Mesendoderm (in vitro differentiated cells): ENCODE measurements at places on chromosomes 5 and 9.

DNA sequence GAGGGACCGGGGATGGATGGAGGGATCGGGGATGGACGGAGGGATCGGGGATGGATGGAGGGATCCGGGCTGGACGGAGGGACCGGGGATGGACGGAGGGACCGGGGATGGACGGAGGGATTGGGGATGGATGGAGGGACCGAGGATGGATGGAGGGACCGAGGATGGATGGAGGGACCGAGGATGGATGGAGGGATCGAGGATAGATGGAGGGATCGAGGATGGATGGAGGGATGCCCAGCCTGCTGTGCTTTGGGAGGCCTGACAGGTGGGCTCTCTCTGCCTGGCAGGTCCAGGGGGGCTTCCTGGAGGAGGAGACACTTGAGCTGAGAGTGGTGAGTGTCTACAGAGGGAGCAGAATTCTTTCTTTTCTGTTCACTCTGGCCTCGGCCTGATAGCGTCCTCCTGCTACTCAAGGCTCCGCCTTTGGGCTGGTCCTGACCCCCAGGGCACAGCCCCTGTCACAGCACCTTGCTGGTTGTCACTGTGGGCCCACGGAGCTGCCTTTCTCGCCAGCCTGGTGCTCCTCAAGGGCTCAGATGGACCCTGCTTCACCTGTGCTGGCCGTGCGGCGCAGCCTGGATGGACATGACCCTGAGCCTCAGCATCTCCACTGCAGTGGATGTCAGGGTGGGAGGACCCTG, 42.2 kb upstream of the RNF130 start:
- no peak for DNase-seq
- no peaks in the 10 kb centered on the region for H3K27me3 ChIP-seq
- H3K4me1 ChIP-seq = no peaks in the 10 kb centered on the region
- H3K4me3 ChIP-seq = no peak overlapping the region
- H3K36me3 ChIP-seq = no peaks in the 10 kb centered on the region
- no peak overlapping the region for H3K27ac ChIP-seq

- H3K4me1 ChIP-seq = no peaks in the 10 kb centered on the region
- DNase-seq = no peak
- no peak overlapping the region for H3K27ac ChIP-seq
- no peak overlapping the region for H3K4me3 ChIP-seq
- H3K27me3 ChIP-seq = no peaks in the 10 kb centered on the region
Observed at GRCh38 chr9:85729882-85730281, 11.9 kb downstream of the AGTPBP1 start.

GRCh38 chr5:116600876-116601275, 26.3 kb upstream of the SEMA6A start:
- no peaks in the 10 kb centered on the region for H3K27me3 ChIP-seq
- H3K4me3 ChIP-seq = no peak overlapping the region
- no peaks in the 10 kb centered on the region for H3K4me1 ChIP-seq
- DNase-seq = peak; percentile 18

DNA sequence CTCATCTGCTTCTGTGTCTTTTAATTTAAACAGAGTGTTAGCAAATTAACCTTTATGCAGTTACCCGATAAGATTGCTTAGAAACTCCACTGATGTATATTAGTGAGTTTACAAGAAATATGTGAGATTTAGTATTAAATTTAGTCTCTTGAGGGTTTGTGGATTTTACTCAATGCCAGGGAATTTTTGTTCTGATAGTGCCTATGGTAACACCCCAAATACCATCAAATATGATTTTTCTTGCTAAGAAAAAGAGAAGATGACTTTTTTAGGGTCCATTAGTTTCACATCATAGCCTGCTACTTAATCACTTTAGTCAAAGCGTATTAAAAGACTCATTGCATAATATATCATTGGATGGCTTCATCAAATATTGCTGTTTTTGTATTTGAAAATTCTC, 224.9 kb downstream of the PCSK5 start:
- no peak for DNase-seq
- H3K27me3 ChIP-seq = no peaks in the 10 kb centered on the region
- no peak overlapping the region for H3K27ac ChIP-seq
- no peaks in the 10 kb centered on the region for H3K36me3 ChIP-seq

- H3K4me1 ChIP-seq = no peaks in the 10 kb centered on the region
- no peaks in the 10 kb centered on the region for H3K36me3 ChIP-seq
- DNase-seq = peak; percentile 7
Observed at GRCh38 chr5:51621156-51621555, 237.9 kb downstream of the ISL1 start.

GRCh38 chr5:35777358-35778087, 79.2 kb upstream of the IL7R start:
- no peak overlapping the region for H3K4me3 ChIP-seq
- H3K27ac ChIP-seq = no peak overlapping the region
- no peaks in the 10 kb centered on the region for H3K4me1 ChIP-seq
- no peaks in the 10 kb centered on the region for H3K27me3 ChIP-seq

DNA sequence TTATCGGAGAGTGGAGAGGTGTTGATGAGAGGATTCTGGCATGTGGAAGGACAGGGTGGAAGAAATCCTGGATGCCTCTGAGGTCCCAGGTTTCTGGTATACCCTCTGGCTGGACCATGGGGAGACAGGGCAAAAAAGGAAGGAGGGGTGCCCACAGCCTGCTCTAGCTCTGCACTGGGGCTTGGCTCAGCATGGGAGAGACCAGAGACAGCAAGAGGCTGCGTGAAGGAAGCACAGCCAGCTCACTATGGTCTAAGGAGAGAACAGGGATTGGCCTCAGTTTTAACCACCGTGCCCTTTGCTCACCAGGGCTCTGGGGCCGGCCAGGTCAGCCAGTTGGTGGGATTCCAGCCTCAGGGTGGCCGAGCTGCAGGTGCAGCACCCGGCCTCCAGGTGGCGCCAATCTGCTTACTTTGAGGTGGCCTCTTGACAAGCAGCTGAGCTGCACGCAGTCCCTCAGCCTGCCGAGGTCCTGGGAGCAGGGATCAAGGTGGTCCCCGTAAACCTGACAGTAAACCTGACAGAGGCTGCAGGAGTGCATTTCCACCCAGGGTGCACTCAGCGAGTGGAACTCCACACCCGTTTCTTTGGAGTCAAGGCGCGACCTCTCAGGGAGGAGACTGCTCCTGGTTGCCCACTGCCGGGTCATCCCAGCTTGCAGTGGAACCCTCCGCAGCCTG, 25.0 kb upstream of the SPTLC1 start:
- H3K27me3 ChIP-seq = no peaks in the 10 kb centered on the region
- no peaks in the 10 kb centered on the region for H3K4me1 ChIP-seq
- H3K36me3 ChIP-seq = no peaks in the 10 kb centered on the region
- H3K27ac ChIP-seq = no peak overlapping the region

DNA sequence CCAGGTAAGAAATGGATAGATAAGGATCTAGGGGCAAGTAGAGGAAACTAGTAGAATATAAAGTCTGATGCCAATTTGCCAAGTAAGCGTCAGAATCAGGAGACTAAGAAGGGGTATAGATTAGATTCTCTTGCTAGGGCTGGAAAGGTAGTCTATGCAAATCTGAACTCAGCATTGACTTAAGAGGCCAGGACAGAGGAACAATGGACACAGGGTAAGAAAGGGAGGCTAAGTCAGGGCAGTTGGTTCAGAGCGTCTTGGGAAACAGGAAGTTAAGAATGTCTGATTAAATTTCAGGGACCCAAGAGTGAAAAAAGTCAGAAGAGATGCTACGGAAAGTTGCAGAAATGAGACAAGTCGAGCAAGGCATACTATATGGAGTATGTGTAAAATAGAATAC, 263.2 kb upstream of the HAPLN1 start:
- peaks cover 2% of the 10 kb centered on the region for H3K4me1 ChIP-seq
- H3K36me3 ChIP-seq = no peaks in the 10 kb centered on the region
- no peaks in the 10 kb centered on the region for H3K27me3 ChIP-seq
- H3K4me3 ChIP-seq = no peak overlapping the region
- no peak for DNase-seq

DNA sequence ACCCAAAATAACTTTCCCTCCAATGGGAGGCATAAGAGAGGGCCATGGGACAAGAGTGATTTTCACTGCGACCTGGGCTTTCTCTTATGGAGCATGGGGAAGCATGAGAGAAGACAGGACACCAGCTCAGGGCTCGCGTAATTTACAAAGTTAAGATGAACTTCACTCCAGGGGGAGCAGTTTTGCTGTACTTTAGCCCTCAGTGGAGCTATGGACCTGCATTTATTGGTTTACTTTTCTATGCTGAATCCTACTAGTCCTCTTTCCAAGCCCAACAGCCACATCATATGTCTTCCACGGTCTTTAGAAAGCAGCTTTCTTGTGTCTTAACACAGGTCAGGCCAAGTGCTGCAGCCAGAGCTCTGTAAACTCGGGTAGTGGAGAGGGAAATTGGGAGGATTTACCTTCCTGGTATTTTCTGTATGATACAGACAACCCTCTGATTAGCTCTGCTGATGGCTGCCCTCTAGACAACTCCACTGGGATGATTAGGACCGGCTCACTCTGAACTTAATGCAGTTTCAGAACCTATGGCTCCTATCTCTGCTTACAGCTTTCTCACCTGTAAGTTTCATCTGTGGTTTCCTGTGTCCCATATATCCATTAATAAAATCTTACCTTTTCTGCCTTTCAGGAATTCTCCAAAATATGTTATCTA, 581.0 kb upstream of the RORB start:
- no peaks in the 10 kb centered on the region for H3K27me3 ChIP-seq
- H3K36me3 ChIP-seq = no peaks in the 10 kb centered on the region
- DNase-seq = peak; percentile 71

- no peaks in the 10 kb centered on the region for H3K4me1 ChIP-seq
- H3K27ac ChIP-seq = no peak overlapping the region
- no peaks in the 10 kb centered on the region for H3K27me3 ChIP-seq
- DNase-seq = no peak
- no peak overlapping the region for H3K4me3 ChIP-seq
- no peaks in the 10 kb centered on the region for H3K36me3 ChIP-seq
Observed at GRCh38 chr5:56668996-56669395, 146.4 kb upstream of the MAP3K1 start.

DNA sequence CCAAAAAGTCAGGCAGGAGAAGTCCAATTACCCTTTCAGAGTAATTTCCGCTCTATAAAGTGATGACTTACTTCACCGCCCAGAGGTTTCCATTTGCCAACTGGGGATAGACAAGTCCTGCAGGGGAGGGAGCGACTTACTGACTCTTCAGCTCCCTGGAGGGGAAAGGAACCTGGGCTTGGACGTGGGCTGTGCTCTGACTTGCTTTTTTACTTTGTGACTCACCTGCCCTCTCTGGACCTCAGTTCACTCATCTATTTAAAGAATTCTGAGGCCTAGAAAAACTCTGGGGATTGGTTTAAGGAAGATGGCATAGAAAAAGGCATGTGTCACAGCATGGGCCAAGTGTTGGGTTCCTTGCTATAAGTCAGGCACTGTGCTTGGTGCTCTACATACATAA, 180.4 kb upstream of the TRIM32 start:
- H3K27me3 ChIP-seq = no peaks in the 10 kb centered on the region
- H3K4me1 ChIP-seq = no peaks in the 10 kb centered on the region
- DNase-seq = no peak
- H3K4me3 ChIP-seq = no peak overlapping the region
- H3K27ac ChIP-seq = no peak overlapping the region

DNA sequence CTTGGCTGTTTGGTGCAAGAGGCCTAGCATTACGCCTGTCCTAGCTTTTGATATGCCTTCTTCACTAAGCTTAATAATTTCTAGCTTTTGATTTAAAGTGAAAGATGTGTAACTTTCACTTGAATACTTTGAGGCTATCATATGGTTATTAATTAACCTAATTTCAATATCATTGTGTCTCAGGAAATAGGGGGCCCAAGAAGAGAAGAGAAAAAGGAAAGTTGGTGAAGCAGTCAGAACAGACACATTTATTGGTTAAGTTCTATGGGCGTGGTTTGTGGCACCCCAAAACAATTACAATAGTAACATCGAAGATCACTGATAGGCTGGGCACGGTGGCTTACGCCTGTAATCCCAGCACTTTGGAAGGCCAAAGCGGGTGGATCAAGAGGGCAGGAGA, 40.9 kb upstream of the F2RL2 start:
- H3K36me3 ChIP-seq = no peaks in the 10 kb centered on the region
- H3K27ac ChIP-seq = no peak overlapping the region

- peak; percentile 74 for DNase-seq
- no peak overlapping the region for H3K27ac ChIP-seq
- H3K4me1 ChIP-seq = no peaks in the 10 kb centered on the region
- H3K36me3 ChIP-seq = no peaks in the 10 kb centered on the region
Observed at GRCh38 chr5:126460977-126461376, 37.8 kb downstream of the GRAMD2B start.

GRCh38 chr5:157365732-157366131, 94.3 kb upstream of the NIPAL4 start:
- peaks cover under 1% of the 10 kb centered on the region for H3K4me1 ChIP-seq
- H3K4me3 ChIP-seq = no peak overlapping the region
- no peaks in the 10 kb centered on the region for H3K27me3 ChIP-seq
- no peak for DNase-seq

DNA sequence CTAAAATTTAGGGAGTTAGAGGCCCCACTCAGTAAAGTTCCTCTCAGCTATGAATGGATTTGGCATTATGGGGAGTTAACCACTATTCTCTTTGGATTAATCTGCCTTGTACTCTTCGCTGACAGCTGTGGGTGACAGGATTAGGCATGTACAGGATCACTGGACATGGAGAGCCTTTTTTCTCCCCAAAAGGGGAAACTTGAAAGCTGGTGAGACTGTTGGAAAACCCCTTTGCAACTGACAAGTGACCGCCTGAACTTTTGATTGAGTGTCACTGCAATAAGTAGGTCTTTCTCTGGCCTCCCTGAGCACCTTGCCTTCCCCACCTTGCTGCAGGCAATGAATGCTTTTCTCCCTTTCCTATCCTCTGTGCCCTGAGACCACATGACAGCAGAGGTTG, 68.3 kb downstream of the ERP44 start:
- no peaks in the 10 kb centered on the region for H3K27me3 ChIP-seq
- H3K27ac ChIP-seq = no peak overlapping the region
- DNase-seq = no peak
- H3K36me3 ChIP-seq = no peaks in the 10 kb centered on the region
- no peak overlapping the region for H3K4me3 ChIP-seq

DNA sequence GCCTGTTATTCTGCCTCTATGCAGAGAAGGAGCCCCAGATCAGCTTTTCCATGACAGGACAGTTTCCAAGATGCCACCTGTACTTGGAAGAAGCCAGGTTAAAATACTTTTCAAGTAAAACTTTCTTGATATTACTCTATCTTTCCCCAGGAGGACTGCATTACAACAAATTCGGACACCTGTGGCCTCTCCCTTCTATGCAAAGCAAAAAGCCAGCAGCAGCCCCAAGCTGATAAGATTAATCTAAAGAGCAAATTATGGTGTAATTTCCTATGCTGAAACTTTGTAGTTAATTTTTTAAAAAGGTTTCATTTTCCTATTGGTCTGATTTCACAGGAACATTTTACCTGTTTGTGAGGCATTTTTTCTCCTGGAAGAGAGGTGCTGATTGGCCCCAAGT, 301 bp upstream of the IL4 start:
- DNase-seq = no peak
- peaks cover 2% of the 10 kb centered on the region for H3K4me1 ChIP-seq
- no peak overlapping the region for H3K4me3 ChIP-seq
- no peaks in the 10 kb centered on the region for H3K36me3 ChIP-seq
- H3K27me3 ChIP-seq = no peaks in the 10 kb centered on the region

- no peak overlapping the region for H3K4me3 ChIP-seq
- H3K36me3 ChIP-seq = no peaks in the 10 kb centered on the region
- no peak for DNase-seq
- no peaks in the 10 kb centered on the region for H3K27me3 ChIP-seq
- H3K4me1 ChIP-seq = no peaks in the 10 kb centered on the region
Observed at GRCh38 chr9:136044971-136045594, 50.0 kb downstream of the NACC2 start.

- no peaks in the 10 kb centered on the region for H3K36me3 ChIP-seq
- no peaks in the 10 kb centered on the region for H3K27me3 ChIP-seq
- no peak overlapping the region for H3K27ac ChIP-seq
- no peaks in the 10 kb centered on the region for H3K4me1 ChIP-seq
- DNase-seq = peak; percentile 32
Observed at GRCh38 chr5:73853091-73853490, 227.1 kb downstream of the ARHGEF28 start.
